ENCODE measurements at places on chromosomes 16 and 17. TPM values are rescaled to one million over a fixed set of nuclear protein-coding genes. Genes with fewer than 3 reads are reported as not detected.

DNA sequence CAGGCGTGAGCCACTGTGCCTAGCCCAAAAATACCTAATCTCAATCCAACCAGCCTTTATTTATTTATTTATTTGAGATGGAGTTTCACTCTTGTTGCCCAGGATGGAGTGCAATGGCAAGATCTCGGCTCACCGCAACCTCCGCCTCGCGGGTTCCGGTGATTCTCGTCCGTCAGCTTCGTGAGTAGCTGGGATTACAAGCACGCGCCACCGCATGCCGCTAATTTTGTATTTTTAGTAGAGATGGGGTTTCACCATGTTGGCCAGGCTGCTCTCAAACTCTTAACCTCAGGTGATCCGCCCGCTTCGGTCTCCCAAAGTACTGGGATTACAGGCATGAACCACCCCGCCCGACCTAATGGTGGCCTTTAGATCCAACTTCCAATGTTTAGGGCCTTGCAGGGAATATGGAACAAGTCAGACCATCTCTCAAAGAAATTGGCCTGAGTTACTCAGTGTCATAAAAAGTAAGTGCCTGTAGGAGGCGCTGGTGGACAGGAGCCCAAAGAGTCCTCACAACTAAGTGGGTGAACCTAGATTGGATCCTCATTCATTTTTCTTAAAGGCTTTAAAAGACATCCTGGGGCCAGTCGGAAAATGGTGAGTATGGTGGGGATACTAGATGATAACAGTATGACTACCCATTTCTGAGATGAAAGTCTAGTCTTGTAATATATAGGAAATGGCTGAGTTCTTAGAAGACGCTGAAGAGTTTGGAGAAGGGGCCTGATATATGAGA lies 4.6 kb downstream of the ZSCAN10 start:
- DNase-seq = no peak

DNA sequence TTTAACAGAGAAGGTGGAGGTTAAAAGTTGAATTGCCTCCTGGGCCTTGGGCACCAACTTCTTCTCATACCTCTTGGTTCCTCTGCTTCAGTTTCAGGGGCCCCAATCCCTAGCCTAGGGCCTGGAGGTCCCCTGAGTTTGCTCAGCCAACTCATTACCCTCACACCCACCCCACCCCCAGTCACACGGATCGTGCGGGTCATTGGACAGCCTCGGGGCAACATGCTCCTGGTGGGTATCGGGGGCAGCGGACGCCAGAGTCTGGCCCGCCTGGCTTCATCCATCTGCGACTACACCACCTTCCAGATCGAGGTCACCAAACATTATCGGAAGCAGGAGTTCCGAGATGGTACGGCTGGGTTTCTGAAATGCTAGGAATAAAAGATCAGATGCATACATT lies 36.0 kb upstream of the KDM6B start:
- DNase-seq = no peak

DNA sequence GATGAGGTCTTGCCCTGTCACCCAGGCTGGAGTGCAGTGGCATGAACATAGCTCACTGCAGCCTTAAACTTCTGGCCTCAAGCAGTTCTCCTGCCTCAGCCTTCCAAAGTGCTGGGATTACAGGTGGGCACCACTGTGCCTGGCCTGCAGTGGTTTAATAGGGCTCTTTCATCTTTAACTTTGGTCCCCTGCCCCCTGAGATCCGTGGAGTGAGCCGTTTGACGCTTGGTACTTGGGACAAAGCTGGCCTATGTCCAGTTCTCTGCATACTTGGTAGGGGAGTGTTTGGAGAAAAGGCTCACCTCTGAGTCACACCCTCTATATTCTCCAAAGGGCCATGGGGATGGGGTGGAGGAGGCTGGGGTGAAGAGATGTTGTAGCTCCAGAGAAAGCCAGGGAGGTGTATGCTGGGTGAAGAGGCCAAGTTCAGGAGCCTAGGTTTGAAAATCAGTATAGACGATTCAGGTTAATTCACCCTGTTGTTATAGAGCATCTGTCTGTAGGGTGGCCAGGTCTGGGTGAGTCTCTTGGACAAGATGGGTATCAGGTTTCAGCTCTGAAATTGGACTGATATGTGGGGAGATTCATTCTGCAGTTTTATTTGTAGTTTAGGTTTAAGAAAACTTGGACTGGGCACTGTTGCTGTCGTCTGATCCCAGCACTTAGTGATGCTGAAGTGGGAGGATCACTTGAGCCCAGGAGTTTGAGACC lies 17.6 kb downstream of the ABCC1 start:
- DNase-seq = no peak

DNA sequence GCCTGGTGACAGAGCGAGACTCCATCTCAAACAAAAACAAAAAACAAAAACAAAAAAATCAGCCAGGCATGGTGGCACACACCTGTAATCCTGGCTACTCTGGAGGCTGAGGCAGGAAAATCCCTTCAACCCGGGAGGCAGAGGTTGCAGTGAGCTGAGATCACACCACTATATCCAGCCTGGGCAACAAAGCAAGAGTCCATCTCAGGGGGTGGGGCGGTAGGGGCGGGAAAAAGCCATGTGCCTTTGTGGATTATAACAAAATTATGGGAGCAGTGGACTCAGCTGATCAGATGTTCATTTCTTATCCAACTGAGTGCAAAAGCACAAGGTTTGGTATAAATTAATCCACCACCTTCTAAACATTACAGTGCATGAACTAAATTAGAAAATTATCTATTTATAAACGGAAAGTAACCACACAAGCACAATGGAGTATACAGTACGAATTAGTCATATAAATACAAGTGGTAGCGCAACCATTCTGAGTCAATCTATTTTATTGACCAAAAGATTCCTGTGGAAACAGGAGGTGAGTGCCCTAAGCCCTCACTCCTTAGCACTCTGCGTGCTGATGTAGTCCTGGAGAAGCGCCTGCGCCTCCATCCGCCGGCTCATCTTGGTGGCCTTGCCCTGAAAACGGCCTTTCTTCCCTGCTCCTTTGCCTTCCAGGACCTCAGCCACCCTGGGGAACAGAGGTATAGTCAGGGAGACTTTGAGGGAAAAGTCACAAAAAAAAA lies 14.0 kb downstream of the AARSD1 start:
- no peak for DNase-seq

DNA sequence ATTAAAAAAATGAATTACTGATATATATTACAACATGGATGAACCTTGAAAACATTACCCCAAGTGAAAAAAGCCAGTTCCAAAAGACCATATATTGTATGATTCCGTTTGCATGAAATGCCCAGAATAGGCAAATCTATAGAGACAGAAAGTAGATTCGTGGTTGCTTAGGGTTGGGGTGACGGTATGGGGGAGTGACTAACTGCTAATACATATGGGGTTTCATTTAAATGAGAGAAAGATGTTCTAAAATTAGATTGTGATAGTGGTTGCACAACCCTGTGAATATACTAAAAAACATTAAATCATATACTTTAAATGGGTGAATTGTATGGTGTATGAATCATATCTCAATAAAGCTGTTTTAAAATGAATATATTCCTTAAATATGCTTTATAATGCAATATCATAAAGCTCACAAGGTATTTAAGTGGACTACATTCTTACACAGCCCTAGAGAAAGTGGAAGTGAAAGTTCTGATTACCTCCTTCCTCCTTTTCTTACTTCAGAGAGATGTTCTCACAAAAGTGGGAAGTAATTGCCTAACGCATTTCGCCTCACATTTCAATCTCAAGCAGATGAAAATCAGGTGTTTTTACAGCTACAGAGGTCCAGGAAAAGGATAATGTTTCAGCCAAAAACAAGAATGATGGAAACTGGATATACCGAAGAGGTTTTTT lies 142.7 kb upstream of the GNAO1 start:
- no peak for DNase-seq

DNA sequence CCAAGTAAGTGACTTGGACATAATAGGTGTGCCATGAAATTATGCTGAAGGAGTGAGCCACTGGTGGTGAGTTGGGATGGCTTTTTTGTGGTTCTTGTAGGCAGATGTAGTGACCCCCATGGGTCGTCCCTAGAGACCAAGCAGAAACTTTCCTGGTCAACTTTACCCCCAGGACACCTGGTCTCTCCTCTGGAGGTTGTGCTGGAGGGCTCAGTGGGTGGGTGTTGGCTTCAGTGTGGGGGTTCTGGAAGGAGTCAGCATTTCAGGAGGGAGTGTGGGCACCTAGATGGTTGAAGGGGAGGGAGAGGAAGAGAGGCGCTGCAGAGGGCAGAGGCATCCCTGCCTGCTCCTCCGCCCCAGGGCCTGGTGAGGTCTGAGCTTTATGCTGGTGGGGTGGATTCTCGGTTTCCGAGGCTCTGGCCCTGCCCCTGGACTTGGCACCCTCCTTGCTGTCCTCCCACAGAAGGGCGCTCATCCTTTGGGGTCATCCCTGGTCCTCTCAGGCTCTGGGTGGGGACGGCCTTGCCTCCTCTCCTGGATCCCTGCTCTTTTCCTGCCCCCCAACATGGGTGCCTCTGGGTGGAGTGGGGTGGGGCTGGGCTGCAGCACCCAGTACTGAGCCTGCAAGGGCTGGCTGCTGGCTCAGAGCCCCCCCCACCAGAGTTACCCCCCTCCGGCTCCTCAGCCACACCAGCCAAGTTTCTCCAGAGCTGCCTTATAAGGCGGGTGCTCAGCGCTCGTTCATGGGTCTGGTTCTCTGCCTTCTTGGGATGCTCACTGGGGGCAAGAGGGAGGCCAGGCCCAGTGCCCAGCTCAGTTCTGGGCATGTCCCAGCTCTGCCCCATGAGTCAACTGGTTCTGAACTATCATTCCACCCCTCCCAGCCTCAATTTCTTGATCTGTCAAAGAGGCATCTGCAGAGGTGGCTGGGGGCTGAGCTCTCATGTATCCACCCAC lies 266.8 kb downstream of the SEC14L1 start:
- DNase-seq = no peak

DNA sequence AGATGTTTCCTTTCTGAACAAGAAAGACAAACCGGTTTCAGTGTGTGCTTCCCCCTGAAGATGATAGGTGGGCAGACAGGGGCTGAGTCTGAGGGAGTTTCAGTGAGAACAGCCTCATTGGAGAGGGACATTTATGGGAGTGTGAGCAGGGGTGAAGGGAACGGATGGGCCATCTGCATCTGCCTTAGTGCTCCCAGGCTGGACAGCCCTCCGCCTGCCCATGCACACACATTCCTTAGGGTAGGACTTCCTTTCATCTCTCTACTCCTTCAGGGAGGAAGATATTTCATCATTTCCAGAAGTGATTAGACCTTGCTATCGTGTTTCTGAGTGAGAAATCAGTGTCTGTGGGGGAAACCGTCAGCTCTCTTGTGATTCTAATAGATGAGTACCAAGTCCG lies 3.8 kb downstream of the SHISA6 start:
- no peak for DNase-seq

DNA sequence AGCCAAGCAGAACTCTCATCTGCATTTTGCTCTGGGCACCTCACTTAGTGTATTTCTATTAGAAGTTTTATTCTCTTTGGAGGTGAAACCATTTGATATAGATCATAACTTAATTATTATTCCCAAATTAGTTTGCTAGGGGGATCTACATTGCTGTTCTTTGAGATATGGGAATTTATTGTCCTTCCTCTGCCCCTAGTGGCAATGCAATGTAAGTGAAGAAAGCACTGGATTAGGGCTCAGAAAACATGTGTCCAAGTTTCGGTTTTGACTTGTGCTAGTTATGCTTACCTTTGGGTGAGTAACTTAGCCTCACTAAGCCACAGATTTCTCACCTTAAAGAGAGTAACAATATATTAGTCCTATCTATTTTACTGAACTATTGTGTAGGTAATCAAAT lies 2.9 kb downstream of the KRT39 start:
- DNase-seq = no peak

- DNase-seq = no peak
These were observed 53.8 kb downstream of the ZNRF1 start for GRCh38 chr16:75052481-75053202.

- no peak for DNase-seq
These were observed 324.1 kb upstream of the CDH5 start for GRCh38 chr16:66042341-66042740.

DNA sequence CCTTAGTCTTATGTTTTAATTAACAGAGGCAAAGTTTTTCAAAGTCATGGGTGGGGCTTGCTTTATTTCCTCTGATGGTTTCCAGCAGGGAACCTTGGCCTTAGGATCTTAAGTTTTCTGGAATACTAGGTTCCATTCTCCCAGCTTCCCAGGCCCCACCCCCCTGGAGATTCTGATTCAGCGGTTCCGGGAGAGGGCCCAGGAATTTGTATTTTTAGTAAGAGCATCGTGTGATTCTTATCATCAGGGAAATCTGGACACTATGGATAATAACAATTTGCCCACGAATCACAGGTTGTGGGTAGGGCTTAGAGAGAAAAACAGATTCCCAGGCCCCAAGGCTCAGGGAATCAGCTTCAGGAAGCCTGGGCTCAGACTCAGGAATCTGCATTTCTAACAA lies 263.6 kb downstream of the NTN1 start:
- DNase-seq = no peak

GRCh38 chr16:88532434-88533241 lies 37.6 kb upstream of the ZC3H18 start:
- no peak for DNase-seq

DNA sequence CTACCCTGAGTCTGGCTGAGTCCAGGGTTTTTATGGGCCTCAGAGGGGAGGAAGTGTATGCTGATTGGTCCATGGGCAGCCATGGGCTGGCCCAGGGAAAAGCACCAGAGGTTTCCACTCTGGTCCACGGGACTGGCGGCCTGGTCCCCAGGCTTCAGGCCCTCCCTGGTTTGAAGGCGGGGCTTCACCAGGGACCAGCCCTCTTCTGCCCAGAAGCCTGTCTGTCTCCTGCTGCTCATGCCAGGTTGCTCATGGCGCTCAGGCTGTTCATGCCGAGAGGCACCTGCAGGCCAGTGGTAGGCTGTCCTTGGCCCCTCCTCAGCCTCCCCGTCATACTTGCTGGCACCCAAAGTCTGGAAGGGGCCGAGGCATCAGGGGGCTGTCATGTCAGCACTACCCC lies 45.0 kb upstream of the CLEC19A start:
- no peak for DNase-seq

Gene TMEM100
- total RNA-seq = not detected

Gene TP53I13
- total RNA-seq = 71.2 TPM

Gene FNDC8
- total RNA-seq = not detected

Gene SLC38A8
- not detected for total RNA-seq

Gene SARM1
- total RNA-seq = 15.0 TPM

Gene NFE2L1
- total RNA-seq = 127 TPM

Gene ZNF768
- 29.2 TPM for total RNA-seq

Gene RANBP10
- 25.2 TPM for total RNA-seq

Gene RNF222
- total RNA-seq = not detected

Gene ALKBH5
- 74.6 TPM for total RNA-seq

Gene CD7
- 0.42 TPM for total RNA-seq
